ENCODE measurements at places on chromosomes 11 and 22. TPM values are rescaled to one million over a fixed set of nuclear protein-coding genes. Genes with fewer than 3 reads are reported as not detected.

The POU2AF2 gene
- not detected for total RNA-seq

- DNase-seq = no peak
Observed at GRCh38 chr11:94676814-94677213, 91.3 kb upstream of the AMOTL1 start.

GRCh38 chr11:130070846-130071200, 1.1 kb downstream of the APLP2 start:
- DNase-seq = no peak

- DNase-seq = no peak
Observed at GRCh38 chr22:33678523-33678922, 241.8 kb downstream of the LARGE1 start.

DNA sequence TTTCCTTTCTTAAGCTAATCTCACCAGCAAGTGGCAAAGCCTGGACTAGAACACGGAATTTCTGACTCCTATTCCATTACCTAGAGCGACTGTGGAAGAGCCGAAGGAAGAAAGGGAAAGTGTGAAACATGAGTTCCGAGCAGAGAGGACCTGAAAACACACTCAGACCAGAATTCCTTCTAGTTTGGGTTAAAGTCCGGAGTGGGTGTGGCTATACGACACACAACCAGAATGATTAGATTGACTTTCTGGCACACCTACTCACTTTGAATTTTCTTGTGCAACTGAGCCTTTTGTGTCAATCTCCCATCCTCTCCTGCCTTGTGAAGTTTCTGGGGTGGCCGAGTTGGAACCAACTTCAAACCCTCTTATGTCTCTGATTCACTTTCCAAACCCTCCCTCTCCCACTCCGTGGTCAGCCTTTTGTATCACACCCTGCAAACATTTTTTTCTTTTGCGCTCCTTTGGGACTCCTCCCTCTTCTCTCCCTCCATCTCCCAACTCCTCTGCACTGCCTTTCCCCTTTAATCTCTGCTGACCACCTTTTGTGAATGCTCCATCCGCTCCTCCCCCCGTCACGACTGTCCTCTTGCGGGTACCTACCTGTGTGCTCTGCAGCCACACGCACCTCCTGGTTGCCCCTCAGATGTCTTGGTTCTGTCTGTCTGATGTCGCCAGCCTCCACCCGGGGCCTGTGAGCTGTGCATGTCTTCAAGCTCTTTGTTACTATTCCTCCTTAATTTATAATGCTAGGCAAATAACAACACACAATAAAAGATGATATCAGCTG, 86.3 kb upstream of the BLID start:
- peak; percentile 71 for DNase-seq

DNA sequence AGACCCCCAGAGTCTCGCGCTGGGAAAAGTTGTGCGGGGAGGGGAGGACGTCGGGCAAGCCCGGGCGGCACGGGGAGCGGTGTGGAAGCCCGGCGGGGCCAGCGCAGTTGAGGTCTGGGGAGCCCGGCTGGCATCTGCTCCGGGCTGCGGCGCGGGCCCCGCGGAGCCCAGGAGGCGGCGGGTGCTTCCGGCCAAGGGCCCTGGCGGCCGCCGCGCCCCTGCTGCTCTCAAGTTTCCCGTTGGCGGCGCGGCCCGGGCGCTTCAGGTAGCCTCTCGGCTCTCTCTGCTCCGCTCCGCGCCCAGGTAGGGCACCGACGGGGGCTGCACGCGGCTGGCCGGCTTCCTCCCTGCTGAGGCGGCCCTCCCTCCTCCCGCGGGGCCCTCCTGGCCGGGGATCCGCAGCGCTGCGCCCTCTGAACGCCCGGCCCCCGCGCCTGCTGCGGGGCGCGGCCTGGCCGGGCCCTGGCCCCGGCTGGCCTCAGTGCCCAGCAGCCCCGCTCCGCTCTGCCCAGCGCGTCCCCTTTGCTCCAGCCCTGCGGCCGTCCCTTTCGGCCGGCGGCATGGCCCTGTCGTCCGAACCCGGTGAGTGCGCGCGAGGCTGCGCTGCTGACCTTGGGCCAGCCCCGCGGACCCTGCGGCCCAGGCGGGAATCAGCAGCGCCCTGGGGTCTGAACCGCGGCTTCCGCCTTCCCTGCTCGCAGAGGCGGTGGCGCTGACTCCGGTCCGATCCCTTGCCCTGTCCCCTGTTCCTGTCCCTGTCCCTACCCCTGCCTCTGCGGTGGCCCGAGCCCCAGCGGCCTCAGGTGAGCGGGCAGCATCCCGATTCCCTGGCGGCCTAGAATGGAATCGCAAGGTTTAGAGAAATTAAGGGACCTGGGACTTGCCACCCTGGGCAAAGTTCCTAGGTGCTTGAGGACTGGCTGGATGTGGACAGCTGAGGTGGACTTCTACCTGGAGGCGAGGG, 4.3 kb upstream of the AMPD3 start:
- DNase-seq = no peak

- no peak for DNase-seq
Observed at GRCh38 chr11:73566977-73567755, 30.7 kb downstream of the FAM168A start.

All from sigmoid colon (tissue), 7 donors.